ENCODE measurements at places on chromosomes 5 and 9.

DNA sequence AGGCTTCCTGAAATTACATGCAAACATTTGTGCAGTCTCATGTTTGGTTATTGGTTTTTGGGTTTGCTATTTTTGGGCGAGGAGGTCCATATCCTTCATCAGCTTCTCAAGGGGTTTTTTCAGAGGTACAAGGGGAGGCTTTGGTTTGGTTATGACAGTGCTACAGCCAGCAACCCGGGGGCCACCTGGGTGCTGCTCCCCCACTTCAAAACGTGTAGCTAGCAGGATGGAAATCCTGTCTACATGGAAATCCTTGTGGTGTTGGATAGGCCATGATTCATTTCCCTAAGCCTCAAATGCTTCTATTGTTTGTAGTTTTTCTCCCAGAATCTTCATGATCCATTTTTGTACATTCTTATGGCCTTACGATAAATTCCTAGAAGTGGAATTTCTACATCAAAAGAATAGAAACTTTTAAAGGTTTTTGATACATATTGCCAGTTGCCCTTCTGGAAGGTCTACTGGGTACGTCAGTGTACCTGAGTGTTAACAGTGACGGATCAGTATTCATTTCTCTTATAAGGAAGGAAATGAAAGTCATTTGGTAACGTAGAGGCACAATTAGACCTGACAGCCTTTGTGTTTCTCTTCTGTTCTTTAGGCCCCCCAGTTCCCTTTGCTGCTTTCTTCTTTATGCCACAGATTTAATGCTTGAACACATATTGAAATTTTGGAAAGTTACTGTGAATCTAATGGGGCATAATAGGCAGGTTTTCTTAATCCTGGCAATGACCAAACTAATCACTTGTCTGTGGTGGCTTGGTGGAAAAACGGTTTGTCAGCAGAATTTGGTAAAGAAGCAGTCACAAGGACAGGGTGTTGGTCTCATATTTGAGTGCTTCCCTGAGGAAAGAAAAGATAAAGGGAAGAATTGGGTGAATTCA, 69.7 kb upstream of the ABL1 start:
- no peak for DNase-seq

DNA sequence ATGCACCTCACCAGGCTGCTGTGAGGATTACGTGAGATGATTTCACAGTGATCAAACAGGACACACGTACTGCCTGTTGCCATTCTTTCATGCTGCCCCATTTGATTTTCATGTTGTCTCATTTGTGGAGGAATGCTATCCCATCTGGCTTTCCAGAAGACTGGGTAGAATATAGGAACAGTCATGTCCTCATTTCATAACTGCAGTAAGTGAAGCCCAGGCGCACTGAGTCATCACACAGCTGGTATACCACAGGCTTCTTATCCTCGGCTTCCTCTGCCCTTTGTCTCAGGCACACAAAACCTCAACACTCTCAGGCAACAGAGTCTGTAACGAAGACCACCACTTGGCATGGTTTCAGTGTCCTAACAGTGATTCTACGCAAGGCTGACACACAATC, 62.3 kb downstream of the LHFPL2 start:
- peak; percentile 97 for DNase-seq

- DNase-seq, result no peak
Measured at GRCh38 chr5:155342956-155343355, 329.4 kb downstream of the KIF4B start.

- DNase-seq, result peak; percentile 27
Measured at GRCh38 chr5:94983861-94984535, 300.9 kb downstream of the MCTP1 start.

GRCh38 chr5:98401656-98402055, 371.8 kb upstream of the RGMB start:
- DNase-seq, result no peak
